Activated naive CD4-positive, alpha-beta T cell (primary cell): ENCODE measurements at places on chromosomes 12 and 14.

- DNase-seq: no peak
These were observed at the start of gene GRIP1 for GRCh38 chr12:66678338-66679275. Gene GRIP1 (minus strand): TSS chr12:66679076. CDS start chr12:66678904, 172 bp downstream.

GRCh38 chr12:21416511-21417121 lies 20.8 kb upstream of the PYROXD1 start:
- no peak for DNase-seq

DNA sequence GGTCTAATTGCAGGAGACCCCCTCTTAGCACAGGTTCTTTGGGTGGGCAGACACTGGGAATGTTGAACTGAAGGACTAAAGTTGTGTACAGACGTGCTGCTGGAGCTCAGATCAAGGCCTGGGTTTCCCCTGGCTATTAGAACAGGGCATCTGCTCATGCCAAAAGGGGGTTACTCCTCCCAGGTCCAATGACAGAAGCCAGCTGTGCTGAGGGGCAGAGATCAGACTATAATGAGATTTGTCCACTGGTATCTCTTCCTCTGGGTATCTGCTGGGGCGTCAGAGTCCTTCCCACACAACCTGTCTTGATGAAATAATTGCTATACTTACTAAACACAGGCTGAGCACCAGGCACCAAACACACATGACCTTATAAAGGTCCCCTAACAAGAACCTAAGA lies 42.6 kb downstream of the LTBP2 start:
- DNase-seq: no peak

DNA sequence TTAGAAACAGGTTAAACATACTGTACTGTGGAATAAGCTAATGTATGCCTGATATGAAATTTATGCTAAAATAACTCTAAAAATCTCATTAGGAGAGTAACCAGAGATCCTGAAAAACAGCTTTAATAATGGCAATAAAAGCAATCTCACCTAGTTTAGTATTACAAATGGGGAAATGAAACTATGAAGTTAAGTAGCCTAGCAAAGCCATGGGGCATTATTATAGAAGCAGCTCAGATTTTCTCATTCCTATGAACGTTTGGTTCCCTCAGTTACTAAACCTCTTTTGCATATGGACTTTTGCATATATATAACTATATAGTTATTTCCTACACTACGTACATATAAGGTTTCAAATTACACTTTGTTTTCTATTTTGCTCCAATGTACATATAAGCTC lies 25.0 kb upstream of the APPL2 start:
- no peak for DNase-seq

DNA sequence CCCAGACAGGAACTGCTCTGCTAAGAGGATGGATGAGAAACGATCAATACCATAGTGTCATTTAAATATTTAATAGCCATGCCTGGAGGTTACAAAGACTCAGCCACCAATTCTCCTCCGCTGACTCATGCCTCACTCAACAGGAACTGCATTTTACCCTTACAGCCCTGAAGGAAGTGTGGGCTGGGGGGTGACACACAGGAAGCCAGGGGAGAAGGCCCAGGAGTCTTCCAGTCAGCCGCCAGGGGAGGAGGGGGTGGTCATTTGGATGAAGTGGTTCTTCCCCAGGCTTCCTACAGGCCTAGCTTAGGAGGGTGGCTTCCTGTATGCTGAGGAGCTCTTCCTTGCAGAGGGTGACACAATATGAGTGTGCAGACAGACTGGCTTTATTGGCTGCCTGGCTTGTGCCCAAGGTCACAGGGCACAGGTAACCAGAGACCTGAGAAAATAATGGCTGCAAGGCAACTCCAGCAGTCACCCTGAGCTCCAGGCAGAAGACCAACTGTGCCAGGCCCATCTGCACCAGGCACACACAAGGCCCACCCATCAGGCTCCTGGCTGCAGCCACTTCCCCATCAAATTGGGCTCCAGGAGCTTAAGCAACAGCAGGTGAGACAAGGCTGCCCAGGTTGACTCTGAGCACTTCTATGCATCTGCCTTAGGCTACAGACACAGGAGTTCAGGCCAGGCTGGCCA lies 30.6 kb upstream of the RPLP0 start:
- peak; percentile 44 for DNase-seq

DNA sequence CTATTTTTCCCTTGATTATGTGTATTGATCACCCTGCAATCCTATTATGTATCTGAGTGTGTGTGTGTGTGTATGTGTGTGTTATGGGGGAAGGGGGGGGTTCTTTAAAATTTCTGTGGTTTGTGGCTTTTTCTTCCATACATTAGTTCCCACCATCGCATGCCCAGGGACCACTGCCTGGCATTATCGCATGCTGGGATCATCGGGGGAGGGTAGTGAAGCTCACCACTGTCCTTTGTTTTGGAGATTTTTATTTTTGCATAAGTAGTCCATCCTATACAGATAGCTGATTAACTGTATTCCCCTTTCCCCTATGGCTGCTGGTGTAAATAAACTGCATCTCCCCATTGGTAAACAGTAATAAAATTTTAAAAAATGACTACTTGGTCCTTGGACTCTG lies 3.4 kb downstream of the ATXN7L3B start:
- DNase-seq: no peak

DNA sequence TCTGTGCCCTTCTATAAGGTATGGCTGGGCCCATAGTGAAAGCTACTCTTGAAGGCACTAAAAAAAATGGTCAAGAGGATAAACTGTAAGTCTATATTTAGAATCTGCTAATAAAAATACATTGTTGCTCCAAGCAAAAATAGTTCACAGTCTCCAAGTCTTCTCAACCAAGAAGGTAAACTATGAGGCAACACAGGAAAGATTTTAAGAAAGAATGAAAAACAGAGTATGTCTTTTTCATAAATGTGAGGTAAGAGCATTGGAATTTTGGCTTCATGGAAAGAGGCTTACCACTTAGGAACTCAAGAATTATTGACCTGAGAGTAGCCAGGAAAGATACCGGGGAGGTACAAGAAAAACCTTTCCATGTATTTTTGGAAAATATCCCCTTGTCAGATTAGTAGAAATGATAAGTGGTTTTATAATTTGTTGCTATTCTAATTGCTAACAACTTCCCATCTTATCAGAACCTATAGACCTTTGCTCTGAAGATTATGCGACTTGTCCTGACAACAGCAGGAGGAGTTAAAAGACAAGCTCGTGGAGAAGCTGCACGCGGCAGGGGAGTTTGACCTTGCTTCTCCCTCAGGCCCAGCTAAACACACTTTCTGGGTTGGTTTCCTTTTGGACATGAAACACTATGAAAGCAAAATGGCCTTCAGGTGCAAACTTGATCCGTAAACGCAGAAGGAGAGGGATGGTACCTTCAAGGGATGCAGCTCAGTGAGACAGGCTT lies 238.1 kb downstream of the FOXN3 start:
- no peak for DNase-seq

GRCh38 chr14:98227000-98227726 lies 1044.8 kb downstream of the BCL11B start:
- DNase-seq: no peak

DNA sequence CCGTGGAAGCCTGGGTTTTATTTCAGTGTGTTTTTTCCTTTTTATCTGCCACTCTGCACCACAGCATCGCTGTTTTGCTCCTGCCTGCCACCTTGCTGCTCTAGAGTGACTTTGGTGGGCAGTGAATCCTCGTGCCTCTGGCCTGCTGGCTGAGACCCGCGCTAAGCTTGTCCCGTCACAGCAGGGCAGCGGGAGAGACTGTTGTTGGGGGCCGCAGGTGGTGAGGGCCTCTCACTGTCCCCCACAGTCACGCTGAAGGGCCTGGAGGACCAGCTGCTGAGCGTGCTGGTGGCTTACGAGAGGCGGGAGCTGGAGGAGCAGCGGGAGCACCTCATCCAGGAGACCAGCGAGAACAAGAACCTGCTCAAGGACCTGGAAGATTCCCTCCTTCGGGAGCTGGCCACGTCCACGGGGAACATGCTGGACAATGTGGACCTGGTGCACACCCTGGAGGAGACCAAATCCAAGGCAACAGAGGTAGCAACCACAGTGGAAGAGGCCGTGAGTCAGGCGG lies 55.2 kb downstream of the CCDC92 start:
- no peak for DNase-seq

GRCh38 chr12:116287842-116288301 lies 10.4 kb upstream of the MED13L start:
- DNase-seq: no peak

DNA sequence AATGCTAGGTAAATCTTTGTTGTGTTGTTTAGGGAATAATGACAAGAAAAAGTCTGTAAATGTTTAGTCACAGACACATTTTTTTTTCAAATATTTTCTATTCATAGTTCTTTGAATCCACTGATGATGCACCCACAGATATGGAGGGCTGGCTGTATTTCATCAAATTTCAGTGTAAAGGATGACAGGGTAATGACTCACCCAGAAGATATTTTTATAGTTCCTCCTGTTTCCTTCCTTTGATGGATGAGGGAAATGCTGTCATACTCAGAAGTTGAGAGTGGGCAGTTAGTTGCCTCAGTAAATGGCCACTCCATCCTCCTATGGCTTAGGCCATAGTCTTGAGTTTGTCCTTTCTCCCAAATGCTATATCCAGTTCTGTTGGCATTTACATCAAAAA lies 76.9 kb upstream of the REP15 start:
- DNase-seq: no peak

- no peak for DNase-seq
These were observed 322.1 kb downstream of the CCDC91 start for GRCh38 chr12:28512406-28512805.
